Activated CD4-positive, alpha-beta memory T cell treated with anti-CD3 and anti-CD28 coated beads, Interleukin-2, amount 10 ng/mL, durations not matched to agents 7 days and 5 days (primary cell): ENCODE measurements at places on chromosomes 12 and 14. TPM values are rescaled to one million over a fixed set of nuclear protein-coding genes. Genes with fewer than 3 reads are reported as not detected.

The ARMH4 gene
- not detected for total RNA-seq

- no peak for DNase-seq
- no peaks in the 10 kb centered on the region for H3K36me3 ChIP-seq
- no peaks in the 10 kb centered on the region for H3K4me1 ChIP-seq
- H3K4me3 ChIP-seq = no peak overlapping the region
- H3K27ac ChIP-seq = no peak overlapping the region
Measured at GRCh38 chr14:31717294-31718085, 156.3 kb downstream of the NUBPL start.

The DNAH10 gene
- 0.13 TPM for total RNA-seq

DNA sequence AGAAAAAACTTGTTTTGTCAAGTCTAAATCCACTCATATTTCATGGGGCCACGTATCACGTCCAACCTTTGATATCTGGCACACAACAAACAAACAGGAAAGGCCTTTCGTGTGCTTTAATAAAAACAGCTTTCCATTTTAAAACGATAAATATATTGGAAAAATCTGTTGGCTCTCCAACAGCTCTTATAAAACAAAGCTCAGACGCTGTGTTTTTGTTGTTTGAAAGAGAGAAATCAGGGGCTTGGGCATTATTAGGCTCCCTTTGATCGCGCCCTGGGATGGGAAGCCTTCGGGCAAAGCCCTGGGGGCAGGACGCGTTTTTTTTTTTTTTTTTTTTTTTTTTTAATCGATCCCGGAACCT lies 429 bp upstream of the PLEKHA5 start:
- no peak for DNase-seq
- no peaks in the 10 kb centered on the region for H3K27me3 ChIP-seq
- H3K4me1 ChIP-seq = peaks cover 29% of the 10 kb centered on the region
- H3K4me3 ChIP-seq = peak overlapping the region; percentile 69
- peaks cover 15% of the 10 kb centered on the region for H3K36me3 ChIP-seq
- H3K27ac ChIP-seq = peak overlapping the region; percentile 48

DNA sequence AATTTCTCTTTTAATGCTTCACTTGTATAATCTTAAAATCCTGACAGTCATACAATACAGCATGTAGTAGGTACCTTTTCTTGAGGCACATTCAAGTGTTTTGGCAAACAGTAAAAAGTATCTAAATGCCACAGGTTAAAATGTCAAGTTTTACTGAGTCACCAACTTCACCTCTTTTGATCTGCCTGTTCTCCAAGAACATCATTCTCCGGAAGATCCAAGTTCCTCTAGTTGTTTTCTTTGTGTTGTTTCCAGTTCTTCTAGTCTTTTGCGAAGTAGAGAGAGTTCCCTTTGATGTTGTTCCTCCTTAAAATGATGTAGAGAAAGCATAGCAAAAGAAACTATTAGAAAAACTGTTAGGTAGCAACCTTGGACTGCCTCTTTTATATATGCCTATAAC lies 151.1 kb downstream of the CEP83 start:
- H3K36me3 ChIP-seq = peaks cover 65% of the 10 kb centered on the region
- no peak for DNase-seq
- H3K27me3 ChIP-seq = no peaks in the 10 kb centered on the region
- no peak overlapping the region for H3K4me3 ChIP-seq

The PTPRQ gene
- not detected for total RNA-seq

DNA sequence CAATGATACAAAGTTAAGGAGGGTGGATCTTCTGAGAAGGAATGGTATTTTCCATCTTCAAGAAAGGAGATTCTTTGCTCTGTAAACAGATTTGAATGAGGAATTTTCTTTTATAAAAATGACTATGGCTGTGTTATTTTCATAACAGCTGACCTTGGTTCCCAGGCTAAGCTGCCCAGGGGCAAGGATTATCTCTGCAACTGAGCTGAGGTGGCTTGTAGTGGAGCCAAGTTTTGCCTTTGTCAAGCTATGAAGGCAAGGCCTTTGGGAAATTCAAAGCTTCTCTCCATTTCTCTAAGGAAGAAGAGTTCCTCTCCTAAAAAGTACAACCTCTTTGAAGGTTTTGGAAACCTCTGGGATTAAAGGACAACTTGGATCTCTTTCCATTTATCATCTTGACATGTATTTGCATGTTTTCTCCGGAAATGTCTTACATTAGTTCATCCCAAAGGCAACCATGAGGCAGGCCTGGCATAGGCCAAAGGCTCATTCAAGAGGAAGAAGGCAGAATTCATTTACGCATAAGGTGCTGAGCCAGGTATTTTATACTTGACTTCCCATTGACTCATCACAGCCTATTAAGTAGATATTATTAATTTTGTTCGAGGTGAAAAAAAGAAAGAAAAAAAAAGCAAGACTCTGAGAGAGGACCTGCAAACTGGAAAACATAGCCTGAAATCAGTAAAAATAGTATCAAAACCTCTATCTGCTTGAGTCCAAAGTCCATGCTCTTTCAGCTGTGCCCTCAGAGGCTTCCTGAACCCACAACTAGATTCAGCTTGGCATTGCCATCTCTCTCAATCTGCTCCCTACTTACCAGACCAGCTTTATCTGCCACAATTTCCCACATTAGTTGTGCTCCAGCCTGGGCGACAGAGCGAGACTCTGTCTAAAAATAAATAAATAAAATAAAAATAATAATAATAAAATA lies 24.0 kb upstream of the CKAP4 start:
- peaks cover 31% of the 10 kb centered on the region for H3K4me1 ChIP-seq
- peaks cover 1% of the 10 kb centered on the region for H3K27me3 ChIP-seq
- no peaks in the 10 kb centered on the region for H3K36me3 ChIP-seq
- no peak overlapping the region for H3K27ac ChIP-seq
- DNase-seq = no peak

DNA sequence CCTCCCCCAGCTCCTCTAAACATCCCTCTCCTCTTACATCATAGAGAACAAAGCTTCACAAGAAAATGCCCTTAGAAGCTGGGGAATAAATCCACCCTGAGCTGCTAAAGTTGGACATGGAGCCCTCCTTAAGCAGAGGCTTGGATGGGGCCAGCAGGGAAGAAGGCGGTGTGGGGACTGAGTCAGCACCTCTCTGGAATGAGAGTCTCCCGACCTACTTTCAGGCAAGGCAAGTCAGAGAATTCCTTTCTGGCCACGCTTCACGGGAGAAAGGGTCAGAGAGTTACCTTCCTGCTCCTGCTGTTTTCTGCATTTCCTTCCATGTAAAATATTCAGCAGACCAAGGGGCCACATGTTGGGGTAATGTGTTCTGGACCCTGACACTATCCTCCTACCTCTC lies 113.3 kb upstream of the PRB2 start:
- no peak overlapping the region for H3K27ac ChIP-seq
- no peak for DNase-seq
- peaks cover 8% of the 10 kb centered on the region for H3K27me3 ChIP-seq
- H3K4me3 ChIP-seq = no peak overlapping the region
- H3K4me1 ChIP-seq = no peaks in the 10 kb centered on the region

DNA sequence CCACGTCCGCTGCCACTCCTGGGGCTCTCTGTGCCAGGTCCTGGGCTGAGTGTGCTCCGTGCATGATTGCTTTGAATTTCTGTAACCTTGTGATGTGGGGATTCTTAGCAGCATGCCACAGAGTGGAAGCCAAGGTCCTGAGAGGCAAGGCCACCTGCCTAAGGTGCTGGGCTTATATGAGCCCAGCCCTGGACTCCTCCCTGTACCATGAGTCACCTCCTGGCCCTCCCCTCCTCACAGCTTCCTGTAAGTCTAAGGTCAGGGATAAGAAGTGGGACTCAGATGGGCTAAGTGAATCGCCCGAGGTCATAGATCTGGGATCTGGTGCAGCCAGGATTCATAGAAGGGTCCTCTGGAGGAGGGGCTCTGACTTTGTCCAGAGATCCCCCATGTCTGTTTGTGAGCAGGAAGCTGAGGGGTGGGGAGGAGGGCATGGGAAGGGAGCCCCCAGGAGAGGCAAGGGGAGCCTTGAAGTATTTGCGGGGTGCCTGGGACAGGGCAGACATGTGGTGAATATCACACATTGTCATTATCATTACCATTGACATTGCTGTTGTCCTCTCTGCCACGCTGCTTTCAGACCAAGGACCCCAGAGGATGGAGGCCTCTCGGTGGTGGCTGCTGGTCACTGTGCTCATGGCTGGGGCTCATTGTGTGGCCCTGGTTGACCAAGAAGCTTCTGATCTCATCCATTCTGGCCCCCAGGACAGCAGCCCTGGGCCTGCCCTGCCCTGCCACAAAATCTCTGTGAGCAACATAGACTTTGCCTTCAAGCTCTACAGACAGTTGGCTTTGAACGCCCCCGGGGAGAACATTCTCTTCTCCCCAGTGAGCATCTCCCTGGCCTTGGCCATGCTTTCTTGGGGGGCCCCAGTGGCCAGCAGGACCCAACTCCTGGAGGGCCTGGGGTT lies 28.8 kb downstream of the SERPINA3 start:
- H3K4me1 ChIP-seq = no peaks in the 10 kb centered on the region
- H3K27me3 ChIP-seq = no peaks in the 10 kb centered on the region
- H3K36me3 ChIP-seq = no peaks in the 10 kb centered on the region
- H3K4me3 ChIP-seq = no peak overlapping the region
- H3K27ac ChIP-seq = no peak overlapping the region
- DNase-seq = no peak

The ERG28 gene
- 26.9 TPM for total RNA-seq

GRCh38 chr14:63401646-63402045 lies 82.9 kb upstream of the GPHB5 start:
- no peak overlapping the region for H3K27ac ChIP-seq
- no peaks in the 10 kb centered on the region for H3K27me3 ChIP-seq
- peaks cover 20% of the 10 kb centered on the region for H3K36me3 ChIP-seq
- no peak overlapping the region for H3K4me3 ChIP-seq
- H3K4me1 ChIP-seq = peaks cover 2% of the 10 kb centered on the region
- DNase-seq = no peak

DNA sequence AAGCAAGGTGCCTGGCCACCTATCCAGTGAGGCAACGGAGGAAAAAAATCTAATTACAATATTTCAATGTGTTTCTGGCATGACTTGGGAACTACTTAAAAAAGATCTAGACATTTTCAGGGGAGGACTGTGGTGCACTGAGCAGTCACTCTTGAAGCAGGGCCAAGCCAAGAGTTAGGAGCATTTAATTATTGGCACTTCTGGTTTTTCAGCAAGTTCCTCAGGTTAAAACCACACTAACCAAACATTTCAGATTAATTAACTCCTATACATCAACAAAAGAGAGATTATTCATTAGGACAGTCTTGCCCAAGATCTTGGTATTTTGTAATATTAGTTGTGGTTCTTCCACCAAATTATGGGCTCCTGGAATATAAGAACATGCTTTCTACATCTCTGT lies 25.6 kb downstream of the PRKAB1 start:
- no peaks in the 10 kb centered on the region for H3K4me1 ChIP-seq
- no peak overlapping the region for H3K4me3 ChIP-seq
- no peaks in the 10 kb centered on the region for H3K27me3 ChIP-seq
- H3K27ac ChIP-seq = no peak overlapping the region

The ALX1 gene
- not detected for total RNA-seq
